ENCODE measurements at places on chromosomes 6 and 20.
A peak's percentile ranks its signal among the peaks of the same experiment; 100 is the strongest.

DNA sequence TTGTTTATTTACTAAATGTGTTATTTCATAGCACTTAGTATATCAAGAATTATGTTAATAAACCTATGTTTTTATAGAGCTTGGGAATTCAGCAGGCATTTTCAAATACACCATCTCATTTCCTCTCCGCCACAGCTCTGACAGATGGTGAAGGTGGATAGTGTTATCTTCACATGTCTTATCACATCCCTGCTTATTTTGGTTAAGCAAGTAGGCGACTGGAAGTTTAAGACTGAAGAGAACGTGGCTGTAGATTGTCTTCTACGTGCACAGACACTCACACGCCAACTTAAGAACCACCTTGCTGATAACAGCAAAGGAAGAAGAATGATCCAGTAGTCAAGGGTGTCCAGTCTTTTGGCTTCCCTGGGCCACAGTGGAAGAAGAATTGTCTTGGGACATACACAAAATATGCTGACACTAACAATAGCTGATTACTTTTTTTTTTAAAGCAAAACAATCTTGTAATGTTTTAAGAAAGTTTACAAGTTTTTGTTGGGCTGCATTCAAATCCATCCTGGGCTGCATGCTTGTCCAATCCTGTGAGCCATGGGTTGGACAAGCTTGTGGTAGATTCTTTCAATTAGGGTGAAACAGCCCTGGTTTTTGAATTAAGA lies 43.3 kb upstream of the SCGN start:
- DNase-seq = no peak

DNA sequence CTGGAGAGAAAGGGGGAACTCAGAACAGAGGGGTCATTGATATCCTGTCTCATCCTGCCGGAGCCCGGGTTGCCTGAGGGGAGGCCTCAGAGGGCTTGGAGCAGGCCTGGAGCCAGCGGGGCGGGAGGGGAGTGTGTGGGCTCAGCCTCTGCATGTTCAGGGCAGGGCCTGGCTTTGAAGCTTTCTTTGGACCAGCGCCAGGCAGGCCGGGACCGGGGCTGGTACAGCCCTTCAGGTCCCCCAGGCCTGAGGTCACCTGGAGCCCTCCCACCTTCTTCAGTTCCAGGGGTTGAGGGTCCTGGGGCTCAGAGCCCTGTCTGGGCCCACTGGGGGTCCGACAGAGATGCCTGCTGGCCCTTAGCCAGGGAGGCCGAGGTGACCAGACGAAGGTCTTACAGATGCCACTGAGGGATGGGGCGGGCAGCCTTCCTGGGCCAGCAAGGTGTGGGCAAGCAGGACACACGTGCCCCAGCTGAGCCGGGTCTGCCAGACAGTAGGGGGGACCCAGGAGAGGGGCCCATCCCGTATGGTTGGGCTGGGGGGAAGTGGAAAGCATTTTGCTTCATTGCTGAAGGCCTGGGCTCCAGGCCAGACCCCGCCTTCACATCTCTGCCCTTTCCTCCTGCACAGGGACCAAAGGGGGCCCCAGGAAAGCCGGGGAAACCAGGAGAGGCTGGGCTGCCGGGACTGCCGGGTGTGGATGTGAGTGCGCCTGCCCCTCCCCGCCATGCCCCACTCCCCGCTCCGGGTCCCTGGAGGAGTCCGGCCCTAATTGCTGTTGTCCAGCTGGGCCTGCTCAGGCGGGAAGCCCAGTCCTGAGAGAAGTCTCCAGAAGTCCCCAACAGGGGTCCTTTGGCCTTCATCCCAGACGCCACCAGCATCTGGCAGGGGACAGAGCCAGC lies 2.0 kb downstream of the COL9A3 start:
- DNase-seq = peak; percentile 62

DNA sequence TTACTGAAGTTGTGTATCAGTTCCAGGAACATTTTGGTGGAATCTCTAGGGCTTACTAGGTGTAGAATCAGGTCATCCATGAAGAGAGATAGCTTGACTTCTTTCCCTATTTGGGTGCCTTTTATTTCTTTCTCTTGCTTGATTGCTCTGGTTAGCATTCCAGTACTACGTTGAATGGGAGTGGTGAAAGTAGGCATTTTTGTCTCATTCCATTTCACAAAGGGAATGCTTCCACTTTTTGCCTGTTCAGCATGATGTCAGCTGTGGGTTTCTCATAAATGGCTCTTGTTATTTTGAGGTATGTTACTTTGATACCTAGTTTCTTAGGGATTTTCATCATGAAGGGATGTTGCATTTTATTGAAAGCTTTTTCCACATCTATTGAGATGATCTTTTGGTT lies 195.3 kb downstream of the MOXD1 start:
- DNase-seq = no peak

DNA sequence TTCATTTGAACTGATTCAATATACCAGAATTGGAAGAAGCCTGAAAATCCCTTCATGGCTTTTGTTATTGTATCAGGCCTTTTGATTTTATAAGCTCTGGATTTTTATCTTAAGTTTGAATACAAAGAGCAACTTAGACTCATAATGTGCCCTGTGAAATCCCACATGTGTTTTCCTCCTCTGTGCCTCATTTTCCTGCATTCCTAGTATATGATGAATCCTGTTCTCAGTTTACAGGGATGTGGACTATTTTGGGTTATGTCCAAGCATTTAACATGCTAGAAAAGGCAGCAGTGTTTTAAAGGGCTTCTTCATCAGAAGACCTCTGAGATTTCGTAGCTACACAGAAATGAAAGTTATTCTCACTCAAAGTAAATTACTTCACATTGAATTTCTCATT lies 455.0 kb downstream of the RFPL4B start:
- DNase-seq = no peak

DNA sequence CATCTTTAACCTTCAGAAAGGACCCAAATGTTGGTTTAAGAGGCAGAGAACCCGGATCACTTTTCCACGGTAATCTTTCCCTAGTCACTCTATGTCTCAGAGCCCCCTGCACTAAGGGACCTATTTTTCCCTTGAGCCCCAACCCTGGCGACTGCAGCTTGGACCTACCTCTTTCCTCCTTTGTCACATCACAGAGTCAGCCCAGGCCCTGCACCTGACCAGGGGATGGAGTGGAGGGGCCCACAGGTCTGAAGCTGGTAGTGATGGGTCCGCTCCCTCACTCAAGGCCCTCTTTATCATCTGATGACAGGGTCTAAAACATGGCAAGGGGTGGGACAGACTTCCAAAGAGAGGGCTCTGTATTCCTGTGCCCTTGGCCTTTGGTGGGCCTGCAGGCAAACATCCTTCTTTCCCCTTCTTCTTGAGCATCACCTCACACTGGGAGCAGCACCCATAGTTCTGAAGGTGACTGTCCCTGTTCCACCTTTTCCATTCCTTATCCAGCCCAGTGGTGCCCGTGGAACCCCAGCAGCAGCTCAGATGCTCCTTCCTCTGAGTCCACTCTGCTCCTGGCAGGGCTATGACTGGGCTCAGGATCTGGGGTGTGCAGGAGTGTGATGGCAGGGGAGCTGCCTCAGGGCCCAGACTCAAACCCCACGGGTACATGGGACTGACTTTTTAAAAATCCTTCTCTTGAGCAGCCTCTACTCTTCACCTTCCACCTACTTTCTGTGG lies 6.3 kb downstream of the RAET1L start:
- DNase-seq = no peak

GRCh38 chr6:160328447-160328846 lies 19.7 kb upstream of the SLC22A3 start:
- no peak for DNase-seq
